ENCODE measurements at places on chromosomes 16 and 17.

- no peak for DNase-seq
Observed at GRCh38 chr16:12461201-12461600, 342.5 kb downstream of the CPPED1 start.

- DNase-seq = no peak
Observed at GRCh38 chr17:83041305-83041704, 38.1 kb upstream of the METRNL start.

GRCh38 chr17:46764709-46765401 lies 53.6 kb downstream of the WNT3 start:
- no peak for DNase-seq

DNA sequence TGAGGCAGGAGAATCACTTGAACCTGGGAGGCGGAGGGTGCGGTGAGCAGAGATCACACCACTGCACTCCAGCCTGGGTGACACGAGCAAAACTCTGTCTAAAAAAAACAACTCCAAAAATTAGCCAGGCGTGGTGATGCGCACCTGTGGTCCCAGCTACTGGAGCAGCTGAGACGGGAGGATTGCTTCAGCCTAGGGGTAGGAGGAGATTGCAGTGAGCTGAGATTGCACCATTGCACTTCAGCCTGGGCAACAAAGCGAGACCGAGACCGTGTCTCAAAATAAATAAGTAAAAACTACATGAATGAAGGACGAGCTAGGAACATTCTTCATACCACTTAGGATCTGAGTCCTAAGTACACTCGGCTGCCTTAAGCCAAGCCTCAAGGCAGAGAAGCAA lies 35.4 kb downstream of the CCDC57 start:
- DNase-seq = no peak

DNA sequence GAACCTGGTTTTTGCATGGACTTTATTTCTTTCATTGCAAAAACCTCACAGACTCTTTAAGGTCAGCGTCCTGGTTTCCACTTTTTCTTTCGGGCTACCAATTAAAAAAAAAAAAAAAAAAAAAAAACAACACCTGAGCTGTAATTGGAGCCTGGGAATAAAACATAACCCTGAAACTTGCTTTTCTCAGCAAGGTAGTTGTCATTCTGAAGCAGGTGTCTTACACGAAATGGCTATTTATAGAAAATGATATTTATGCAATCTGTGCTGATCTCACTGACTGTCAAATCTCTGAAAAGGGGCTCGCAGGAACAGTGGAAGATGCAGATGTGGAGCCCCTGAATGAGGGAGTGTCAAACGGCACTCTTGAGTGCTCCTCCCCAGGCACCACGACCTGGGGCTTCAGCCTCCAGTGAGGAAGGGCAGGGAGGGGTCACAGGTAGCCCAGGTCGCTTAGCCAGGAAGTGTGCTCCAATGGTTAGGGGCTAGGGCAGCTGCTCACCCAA lies 10.4 kb upstream of the COTL1 start:
- DNase-seq = no peak

DNA sequence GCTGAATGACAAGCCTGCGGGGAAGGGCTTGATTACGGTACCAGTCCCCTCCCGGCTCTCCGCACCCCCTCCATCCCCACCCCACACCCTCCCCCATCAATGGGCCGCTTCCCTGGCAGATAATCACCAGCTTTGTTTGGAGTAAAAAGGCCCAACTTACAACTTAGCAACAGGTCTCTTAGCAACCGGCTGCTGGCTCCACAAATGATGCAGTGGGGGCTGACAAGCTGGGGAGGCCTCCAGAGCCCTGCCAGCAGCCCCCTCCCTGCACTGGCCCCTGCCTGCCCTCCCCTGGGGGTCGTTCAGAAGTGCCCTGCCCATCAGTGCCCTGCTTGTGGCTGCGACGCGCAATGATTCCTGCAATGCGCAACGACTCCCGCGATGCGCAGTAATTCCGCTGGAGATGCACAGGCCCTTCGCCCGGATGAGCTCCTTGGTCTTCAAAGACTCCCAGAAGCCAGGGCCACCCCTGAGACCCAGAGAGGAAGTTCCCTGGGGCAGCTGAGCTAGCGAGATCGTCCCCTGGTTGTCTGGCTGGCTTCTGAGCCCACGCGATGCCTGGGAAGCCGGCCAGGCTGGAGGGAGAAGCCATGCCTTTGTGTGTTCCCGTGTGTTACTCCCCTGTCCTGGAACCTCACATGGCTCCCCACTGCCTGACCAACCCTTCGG lies 23.3 kb downstream of the CPNE2 start:
- no peak for DNase-seq

- no peak for DNase-seq
Observed at GRCh38 chr16:56202036-56202435, 10.7 kb downstream of the GNAO1 start.

DNA sequence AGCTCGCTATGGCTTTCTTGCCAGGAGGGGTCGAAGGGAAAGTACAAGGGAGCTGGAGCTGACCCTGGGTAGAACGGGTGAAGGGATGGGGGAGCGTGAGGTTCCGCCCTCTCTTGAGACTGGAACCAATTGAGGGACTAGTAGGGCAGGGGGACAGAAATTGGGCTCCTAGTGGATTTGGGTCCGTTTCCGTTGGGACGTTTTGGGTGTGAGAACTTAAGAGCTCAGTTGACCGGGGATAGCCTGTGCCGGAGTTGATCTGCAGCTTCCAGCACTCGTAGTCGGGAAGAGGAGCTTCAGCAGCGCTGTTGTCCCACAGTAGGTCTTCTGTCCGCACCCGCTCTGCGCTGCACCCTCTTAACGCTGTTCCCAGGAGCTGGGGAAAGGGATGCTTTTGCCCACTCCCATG lies 481 bp downstream of the CNTROB start:
- DNase-seq = no peak

- DNase-seq = no peak
Observed at GRCh38 chr17:77877036-77877435, 81.5 kb upstream of the TNRC6C start.

- DNase-seq = no peak
Observed at GRCh38 chr16:21088646-21089538, 61.8 kb downstream of the DNAH3 start.

- no peak for DNase-seq
Observed at GRCh38 chr16:68061396-68061795, 23.8 kb upstream of the NFATC3 start.

DNA sequence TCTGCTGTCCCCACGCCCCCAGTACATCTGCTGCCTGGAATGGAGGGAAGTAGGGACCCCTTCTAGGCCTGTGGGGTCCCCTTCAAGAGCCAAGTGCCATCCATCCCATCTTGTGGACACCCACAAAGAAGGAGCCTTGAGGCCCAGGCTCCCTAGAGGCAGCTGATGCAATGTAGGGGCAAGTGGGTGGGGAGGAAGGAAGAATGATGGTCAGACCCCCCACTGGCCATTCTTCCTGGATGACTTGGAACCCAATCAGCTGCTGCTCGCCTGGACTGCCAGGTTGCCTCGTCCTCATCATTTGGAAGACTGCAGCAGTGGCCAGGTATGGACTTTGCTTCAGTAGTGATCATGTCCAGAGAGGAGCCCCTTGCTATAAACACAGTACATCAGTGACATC lies 48.9 kb downstream of the SMPD3 start:
- no peak for DNase-seq

DNA sequence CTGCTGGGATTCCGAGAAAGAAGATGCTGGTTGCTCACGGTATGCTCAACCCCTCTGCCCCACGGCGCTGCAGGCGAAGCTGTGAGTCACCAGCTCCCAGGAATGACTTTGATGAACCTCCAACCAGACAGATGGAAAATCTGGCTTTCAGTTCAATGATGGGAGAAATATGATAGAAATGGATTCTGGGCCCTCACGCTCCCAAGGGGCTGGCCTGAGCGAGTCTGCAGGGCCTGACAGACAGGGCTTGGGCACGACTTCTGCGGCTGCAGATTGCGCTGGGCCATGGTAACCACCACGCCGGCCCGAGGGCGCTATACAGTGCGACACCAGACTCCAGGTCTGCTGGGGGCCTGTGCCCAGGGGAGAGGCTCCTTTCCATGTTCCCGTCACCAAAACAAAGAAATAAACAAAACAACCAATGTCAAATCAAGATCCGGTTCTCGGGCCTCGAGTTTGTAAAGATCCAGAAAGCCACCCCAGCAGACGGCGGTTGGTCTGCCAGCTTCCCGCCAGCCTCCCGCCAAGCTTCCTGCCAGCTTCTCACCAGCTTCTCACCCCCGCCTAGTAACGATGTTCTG lies 11.1 kb upstream of the ABR start:
- DNase-seq = no peak

- DNase-seq = no peak
Observed at GRCh38 chr16:46832757-46833459, 1.9 kb upstream of the C16orf87 start.

- DNase-seq = no peak
Observed at GRCh38 chr16:69440250-69440649, 15.8 kb downstream of the CYB5B start.

DNA sequence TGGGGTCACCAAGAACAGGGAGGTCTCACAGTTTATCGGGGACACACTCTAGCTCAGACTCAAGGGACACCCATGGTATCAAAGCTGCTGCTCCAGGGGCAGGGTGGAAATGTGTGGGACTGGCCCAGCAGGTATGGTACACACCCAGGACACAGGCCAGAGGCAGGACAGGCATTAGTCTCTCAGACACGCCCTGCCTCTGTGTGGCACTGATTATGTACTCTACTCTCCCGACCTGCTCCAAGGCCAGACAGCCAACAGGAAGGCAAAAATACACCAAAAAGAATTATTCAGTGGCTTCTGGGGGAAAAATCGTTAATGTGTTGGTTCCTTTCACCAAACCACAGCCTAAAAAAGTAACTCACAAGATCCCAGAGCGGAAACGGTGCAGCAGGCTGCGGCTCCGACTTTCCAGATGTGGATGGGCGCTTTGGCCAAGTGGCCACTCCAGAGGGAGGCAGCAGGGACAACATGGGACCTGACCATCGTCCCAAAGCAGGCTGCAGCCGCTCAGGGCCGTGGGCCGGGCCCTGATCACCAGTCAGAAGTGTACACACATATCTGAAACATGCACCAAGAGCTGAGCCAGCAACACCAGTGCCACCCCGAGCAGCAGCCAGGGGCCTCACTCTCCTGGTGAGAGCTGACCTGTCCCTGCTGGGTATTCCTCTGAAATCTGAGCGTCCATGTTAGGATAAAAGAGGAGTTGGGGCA lies 1.0 kb upstream of the SIRT7 start:
- no peak for DNase-seq

GRCh38 chr16:86020971-86021370 lies 122.0 kb downstream of the IRF8 start:
- no peak for DNase-seq

- no peak for DNase-seq
Observed at GRCh38 chr16:74019612-74020011, 277.0 kb upstream of the PSMD7 start.

DNA sequence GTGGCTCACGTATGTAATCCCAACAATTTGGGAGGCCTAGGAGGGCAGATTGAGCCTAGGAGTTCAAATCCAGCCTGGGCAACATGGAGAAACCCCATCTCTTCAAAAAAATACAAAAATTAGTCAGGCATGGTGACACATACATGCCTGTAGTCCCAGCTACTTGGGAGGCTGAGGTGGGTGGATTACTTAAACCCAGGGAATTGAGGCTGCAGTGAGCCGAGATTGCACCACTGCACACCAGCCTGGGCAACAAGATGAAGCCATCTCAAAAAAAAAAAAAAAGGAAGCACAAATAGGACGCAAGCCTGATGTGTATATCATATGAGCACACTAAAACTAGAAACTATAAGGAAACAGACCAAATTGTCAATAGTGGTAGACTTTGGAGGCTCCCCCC lies 17.1 kb upstream of the FLCN start:
- no peak for DNase-seq

GRCh38 chr17:55625521-55625920 lies 97.1 kb downstream of the TMEM100 start:
- no peak for DNase-seq

GRCh38 chr16:14309906-14310305 lies 238.8 kb downstream of the MRTFB start:
- DNase-seq = no peak

- no peak for DNase-seq
Observed at GRCh38 chr17:72158895-72159885, 38.4 kb downstream of the SOX9 start.

DNA sequence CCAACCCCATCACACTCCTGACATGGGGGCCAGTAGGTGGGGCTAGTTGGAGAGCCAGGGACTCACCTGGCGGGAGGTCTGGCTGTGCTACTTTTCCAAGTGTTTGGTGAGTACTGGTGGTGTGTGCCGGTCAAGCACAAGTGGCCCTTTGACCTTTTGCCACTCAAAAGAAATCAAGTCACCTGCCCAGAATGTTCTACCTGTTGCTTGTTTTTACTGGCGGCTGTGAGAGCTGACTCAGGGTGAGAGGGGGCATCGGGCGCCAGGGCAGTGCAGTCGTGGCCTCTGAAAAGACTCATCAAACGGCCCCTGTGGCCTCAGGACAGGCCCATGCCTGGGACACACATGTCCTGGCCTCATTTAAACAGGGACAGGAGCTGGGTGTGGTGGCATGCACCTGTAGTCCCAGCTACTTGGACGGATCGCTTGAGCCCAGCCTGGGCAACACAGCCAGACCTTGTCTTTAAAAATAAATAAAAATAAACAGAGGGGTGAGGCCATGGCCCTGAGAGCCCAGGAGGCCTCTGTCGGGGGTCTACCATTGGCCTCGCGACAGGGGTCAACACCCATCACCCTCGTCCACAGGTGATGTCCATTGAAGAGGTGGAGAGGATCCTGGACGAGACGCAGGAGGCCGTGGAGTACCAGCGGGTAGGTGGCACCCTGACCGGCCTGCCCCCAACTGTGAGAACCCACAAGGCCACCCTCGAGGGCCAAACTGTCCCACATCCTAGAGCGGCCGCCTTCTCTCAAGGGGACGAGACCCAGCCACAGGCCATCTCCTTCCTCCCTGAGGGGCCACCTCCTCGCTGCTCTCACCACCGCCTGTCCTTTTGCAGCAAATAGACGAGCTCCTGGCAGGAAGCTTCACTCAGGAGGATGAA lies 5.0 kb downstream of the CHMP6 start:
- DNase-seq = no peak

- no peak for DNase-seq
Observed at GRCh38 chr16:79004309-79004708, 596.2 kb downstream of the MAF start.

Measured in bone marrow (tissue), 2 donors.